ENCODE measurements at places on chromosomes 16 and 17. TPM values are rescaled to one million over a fixed set of nuclear protein-coding genes. Genes with fewer than 3 reads are reported as not detected.

The UNC119 gene
- 36.6 TPM for total RNA-seq

The PRAC1 gene
- not detected for total RNA-seq

The C16orf96 gene
- total RNA-seq, result under 0.01 TPM

The MYH3 gene
- total RNA-seq, result 0.38 TPM

The PROCA1 gene
- total RNA-seq, result 1.1 TPM

The CLEC18C gene
- 0.28 TPM for total RNA-seq

The RDM1 gene
- total RNA-seq, result 1.3 TPM

The UTS2R gene
- total RNA-seq, result not detected

The SOST gene
- 20.0 TPM for total RNA-seq

The LGALS9B gene
- not detected for total RNA-seq

The GLP2R gene
- not detected for total RNA-seq

The C16orf78 gene
- not detected for total RNA-seq

The PRRT2 gene
- total RNA-seq, result 0.58 TPM

The CBFA2T3 gene
- total RNA-seq, result not detected

The CCP110 gene
- 17.1 TPM for total RNA-seq

The C17orf107 gene
- total RNA-seq, result 2.5 TPM

The XYLT1 gene
- total RNA-seq, result 9.4 TPM

The MPO gene
- total RNA-seq, result 0.58 TPM

The CA7 gene
- not detected for total RNA-seq

The MT1E gene
- total RNA-seq, result 365 TPM

The ZNF23 gene
- total RNA-seq, result 11.8 TPM

The PTGES3L gene
- total RNA-seq, result 0.28 TPM

The TP53TG3B gene
- total RNA-seq, result not detected

The JPH3 gene
- not detected for total RNA-seq

The TK1 gene
- 18.6 TPM for total RNA-seq

The HS3ST3A1 gene
- total RNA-seq, result 4.8 TPM

The KRT31 gene
- not detected for total RNA-seq

The CBLN1 gene
- not detected for total RNA-seq

The SPEM1 gene
- total RNA-seq, result not detected

The CCL8 gene
- not detected for total RNA-seq

The KRTAP4-4 gene
- not detected for total RNA-seq

The MLKL gene
- 25.9 TPM for total RNA-seq

The CETP gene
- total RNA-seq, result 0.56 TPM

The TMEM231 gene
- 12.1 TPM for total RNA-seq

The ANKFN1 gene
- not detected for total RNA-seq

The HBA2 gene
- not detected for total RNA-seq

The RNF112 gene
- total RNA-seq, result 0.58 TPM

The ZNF771 gene
- total RNA-seq, result 21.1 TPM

The CCL1 gene
- total RNA-seq, result not detected

The CDRT15L2 gene
- not detected for total RNA-seq

The KCNG4 gene
- not detected for total RNA-seq

The GDPD3 gene
- 0.77 TPM for total RNA-seq

The TPSD1 gene
- total RNA-seq, result not detected

The FASN gene
- total RNA-seq, result 27.3 TPM

The SLC6A4 gene
- 0.77 TPM for total RNA-seq

The KRTAP9-6 gene
- total RNA-seq, result not detected

The CLEC19A gene
- not detected for total RNA-seq

The ARHGDIG gene
- not detected for total RNA-seq

The CCR7 gene
- under 0.01 TPM for total RNA-seq

The CTDNEP1 gene
- total RNA-seq, result 19.9 TPM

The CMTM2 gene
- total RNA-seq, result not detected

The CRISPLD2 gene
- total RNA-seq, result 3.3 TPM

The SLC5A11 gene
- total RNA-seq, result not detected

The PCYT2 gene
- 27.6 TPM for total RNA-seq

The SPATA22 gene
- total RNA-seq, result not detected

The CDH3 gene
- total RNA-seq, result 0.38 TPM

The ACSM5 gene
- total RNA-seq, result 0.19 TPM

The FNDC8 gene
- not detected for total RNA-seq

The SLC38A10 gene
- total RNA-seq, result 76.1 TPM

The BCL6B gene
- total RNA-seq, result 0.56 TPM

All from regular cardiac myocyte (primary cell).